ENCODE measurements at places on chromosomes 1 and 21.

- DNase-seq: no peak
These were observed 766 bp downstream of the CNIH3 start for GRCh38 chr1:224616756-224617409.

- DNase-seq: no peak
These were observed 23.1 kb downstream of the SLC35A3 start for GRCh38 chr1:99992760-99993467.

DNA sequence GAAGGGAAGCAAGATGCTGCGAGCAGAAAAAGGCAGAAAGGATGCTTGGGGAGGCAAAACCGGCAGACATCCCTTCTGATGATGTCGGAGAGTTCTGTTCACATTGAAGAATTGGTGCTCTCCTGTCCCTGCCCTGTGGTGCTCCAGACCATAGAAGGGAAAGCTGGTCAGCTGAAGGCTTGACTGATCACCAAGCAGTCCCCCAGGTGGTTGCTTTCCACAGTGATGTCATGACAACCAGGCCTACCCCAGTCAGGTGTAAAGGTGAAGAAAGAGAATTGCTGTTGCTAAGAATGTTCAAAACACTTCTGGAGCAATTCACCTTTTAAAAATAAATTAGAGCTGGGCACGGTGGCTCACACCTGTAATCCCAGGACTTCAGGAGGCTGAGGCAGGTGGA lies 59.5 kb downstream of the OPTC start:
- DNase-seq: no peak

- no peak for DNase-seq
These were observed 40.2 kb downstream of the SUSD4 start for GRCh38 chr1:223323491-223324484.

- DNase-seq: no peak
These were observed 3.7 kb downstream of the DMRTB1 start for GRCh38 chr1:53462769-53463501.

DNA sequence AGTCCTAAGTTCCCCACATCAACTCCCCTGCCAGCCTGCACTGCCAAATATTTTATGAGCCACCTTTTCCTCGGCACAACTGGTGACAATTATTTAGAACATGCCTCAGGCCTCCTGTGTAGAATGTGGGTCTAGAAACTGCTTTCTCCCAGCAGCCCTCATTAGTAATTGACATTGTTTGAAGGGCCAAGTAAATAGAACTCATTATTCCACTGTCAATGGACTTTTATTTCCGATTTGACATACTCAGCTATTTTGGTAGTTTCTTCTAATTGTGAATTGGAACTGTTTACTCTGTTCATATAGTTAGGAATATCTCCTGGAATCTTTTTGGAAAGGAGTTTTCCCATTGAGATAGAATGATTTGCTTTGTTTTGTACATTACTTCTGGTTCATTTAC lies 168.8 kb upstream of the L1TD1 start:
- no peak for DNase-seq

DNA sequence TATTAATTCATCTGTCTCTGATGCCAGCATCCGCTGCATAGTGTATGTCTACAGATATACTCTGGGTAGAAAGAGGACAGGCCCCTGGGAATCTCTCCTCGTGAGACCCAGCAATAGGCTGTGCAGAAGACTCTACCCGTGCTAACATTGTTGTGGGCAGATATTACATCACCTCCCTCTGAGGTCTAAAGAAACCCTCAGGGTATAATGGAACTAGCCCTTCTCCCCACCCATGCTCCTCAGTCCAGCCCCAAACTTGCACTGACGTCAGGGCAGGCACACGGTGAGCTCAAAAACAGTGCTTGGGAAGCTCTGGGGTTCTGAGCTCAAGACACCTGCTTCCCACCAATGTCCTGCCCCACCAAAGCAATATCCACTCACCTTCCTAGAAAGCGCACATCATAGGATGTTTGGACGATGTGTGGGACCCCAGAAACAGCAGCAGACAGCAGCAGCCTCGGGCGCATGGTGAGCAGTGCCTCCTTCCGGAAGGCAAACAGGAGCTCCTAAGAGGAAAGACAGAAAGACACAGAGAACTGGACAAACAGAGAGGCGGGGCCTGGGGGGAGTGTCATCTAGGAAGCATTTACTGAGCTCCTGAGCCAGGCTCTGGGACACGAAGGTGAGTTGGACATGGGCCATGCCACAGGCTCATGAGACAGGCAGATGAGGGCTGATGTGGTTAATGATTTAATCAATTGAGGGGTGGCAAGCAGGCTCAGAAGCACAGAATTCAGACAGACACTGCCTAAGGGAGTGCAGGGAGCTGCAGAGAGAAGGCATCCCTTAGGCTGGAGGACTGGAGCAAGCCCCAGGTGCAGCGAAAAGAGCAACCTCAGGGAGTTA lies 4.8 kb downstream of the OVGP1 start:
- no peak for DNase-seq

GRCh38 chr1:115090540-115090939 lies 1.2 kb upstream of the TSPAN2 start:
- DNase-seq: no peak

DNA sequence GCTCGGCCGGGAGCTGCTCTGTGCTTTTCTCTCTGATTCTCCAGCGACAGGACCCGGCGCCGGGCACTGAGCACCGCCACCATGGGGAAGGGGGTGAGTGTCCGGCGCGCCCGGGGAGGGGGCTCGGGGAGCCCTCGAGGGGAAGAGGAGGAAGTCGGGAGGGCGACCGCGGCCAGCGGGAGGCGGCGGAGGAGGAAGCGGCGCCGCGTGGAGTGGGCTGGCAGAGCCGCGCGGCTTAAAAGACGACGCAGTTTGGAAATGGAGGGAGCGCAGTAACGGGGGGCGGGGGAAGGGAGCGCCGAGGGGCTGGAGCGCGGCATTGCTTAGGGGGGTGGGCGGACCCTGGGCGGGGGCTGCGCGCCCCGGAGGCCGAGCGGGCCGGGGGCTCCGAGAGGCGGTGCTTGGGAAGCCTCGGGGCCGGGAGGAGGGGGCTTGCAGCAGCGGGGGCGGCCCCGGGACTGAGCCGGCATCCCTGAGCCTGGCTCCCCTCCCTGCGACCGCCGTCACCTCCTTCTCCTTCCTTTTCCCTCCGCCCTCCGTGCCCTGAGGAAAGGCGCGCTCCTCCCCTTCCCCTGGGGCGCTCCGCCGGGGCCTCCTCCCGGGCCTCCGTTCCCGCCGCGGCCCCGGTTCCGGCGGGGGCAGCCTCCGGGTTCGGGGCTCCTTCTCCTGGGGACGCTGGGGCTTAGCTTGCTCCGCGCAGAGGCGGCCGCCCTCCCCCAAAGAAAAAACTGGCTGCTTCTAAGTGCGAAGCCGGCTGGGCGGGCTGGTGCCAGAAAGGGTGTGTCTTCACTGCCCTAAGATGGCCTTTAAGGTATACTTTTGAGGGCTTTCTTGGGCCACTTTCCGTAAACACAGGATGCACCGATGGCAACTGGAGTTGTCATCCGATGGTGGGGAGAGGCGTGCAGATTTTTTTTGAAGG lies 648 bp downstream of the ATP1A1 start:
- DNase-seq: peak; percentile 45

DNA sequence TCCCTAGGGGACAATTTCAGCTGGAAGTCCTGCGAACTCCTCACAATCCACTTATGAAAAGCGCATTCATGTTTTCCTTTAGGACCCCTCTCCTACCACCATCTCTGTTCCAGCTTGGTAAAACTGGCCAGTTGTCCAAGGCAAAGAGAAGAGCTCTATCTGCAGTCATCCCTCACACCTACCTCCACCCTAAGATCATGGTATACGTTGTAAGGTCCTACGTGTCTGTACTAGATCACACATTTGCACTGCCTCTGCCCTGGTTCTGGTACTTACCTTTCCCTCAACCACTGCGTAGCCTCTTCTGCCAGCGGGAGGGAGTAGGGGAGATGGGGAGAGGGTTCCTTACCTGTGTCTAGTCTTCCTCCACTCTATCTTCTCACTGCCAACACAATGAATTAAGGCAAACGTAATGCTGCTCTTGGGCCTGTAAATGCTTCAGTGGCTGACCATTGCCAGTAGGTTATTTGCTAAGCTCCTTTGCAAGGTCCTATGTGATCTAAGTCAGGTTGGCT lies 739 bp upstream of the NUP133 start:
- DNase-seq: no peak

- no peak for DNase-seq
These were observed 105.6 kb downstream of the NTPCR start for GRCh38 chr1:233055879-233056641.

DNA sequence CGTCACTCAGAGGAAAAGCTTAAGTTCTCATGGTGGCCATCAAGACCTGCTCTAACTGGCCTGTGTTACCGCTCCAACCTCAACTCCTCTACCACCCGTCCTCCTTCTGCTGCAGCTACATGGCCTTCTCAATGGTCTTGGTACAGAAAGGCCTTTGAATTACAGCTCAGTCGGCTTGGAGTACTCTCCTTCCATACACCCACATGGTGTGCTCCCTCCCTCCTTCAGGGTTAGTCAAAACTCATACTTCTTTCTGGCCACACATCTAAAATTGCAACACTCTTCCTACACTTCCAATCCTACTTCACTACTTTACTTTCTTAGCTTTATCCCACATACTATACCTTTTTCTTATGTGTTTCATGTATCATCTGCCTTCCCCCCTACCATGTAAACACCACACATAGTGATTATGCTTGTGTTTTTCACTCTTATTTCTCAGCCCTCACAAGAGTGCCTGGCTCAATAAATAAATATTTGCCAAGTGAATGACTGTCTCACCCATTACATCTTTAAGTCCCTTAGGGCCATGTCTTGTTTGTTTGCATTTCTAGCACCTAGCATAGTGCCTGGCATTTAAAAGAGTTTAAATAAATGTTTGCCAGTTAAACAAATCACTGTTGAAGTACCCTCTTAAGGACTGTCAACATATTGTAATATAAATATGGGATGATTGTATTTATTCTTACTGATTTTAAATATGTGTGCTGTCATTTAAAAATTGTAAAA lies 37.6 kb upstream of the HMCN1 start:
- peak; percentile 51 for DNase-seq

- no peak for DNase-seq
These were observed 2.1 kb downstream of the ITGB2 start for GRCh38 chr21:44918581-44919033.

DNA sequence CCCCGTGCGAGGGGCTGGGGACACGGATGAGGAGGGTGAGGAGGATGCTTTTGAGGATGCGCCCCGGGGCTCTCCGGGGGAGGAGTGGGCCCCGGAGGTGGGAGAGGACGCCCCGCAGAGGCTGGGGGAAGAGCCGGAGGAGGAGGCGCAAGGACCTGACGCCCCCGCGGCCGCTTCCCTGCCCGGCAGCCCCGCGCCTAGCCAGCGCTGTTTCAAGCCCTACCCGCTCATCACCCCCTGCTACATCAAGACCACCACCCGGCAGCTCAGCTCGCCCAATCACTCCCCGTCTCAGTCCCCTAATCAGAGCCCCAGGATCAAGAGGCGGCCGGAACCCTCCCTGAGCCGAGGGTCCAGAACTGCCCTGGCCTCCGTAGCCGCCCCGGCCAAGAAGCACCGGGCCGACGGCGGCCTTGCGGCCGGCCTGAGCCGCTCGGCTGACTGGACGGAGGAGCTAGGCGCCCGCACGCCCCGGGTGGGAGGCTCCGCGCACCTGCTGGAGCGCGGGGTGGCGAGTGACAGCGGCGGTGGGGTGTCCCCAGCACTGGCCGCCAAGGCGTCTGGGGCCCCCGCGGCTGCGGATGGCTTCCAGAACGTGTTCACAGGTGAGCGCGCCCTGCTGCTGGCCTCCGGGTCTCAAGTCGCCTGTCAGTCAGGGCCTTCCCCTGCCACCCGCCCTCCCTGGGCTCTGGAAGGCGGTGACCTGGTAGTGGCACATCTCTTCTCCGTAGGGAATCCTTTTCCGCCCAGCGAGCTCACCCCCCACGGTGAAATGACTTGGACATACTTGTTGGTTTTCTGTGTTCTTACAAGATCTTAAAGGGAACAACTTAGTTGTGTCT lies 1.7 kb downstream of the FMN2 start:
- DNase-seq: no peak

DNA sequence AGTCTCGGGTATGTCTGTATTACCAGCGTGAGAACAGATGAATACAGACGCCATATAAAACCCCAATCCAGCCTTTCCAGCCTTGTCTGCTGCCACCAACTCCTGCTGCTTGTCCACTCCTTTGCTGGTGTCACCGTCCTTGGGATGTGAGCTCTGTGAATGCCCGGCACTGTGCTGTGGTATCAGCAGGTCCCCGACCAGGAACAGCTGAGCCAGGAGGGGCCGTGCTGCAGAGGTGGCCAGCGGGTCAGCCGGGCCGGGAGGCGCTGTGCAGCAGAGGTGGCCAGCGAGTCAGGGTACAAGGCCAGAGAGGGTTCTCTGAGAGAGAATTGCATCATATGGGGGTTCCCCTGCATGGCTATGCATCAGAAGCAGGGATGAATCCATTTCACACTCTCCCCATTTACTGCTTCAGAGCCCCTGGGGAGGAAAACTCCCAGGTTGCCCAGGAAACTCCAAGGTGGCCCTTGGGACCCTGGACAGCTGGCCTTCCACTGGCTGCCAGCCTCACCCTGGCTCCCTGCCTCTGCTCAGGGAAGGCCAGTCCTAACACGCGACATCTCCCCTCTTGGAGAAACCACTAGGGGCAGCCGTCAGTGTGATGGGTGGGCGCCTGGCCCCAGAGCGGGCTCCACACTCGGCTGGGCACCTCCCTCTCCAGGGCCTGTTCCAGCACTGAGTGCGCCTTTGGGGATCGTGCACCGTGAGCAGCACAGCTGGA lies 122.4 kb upstream of the COL6A1 start:
- DNase-seq: no peak

DNA sequence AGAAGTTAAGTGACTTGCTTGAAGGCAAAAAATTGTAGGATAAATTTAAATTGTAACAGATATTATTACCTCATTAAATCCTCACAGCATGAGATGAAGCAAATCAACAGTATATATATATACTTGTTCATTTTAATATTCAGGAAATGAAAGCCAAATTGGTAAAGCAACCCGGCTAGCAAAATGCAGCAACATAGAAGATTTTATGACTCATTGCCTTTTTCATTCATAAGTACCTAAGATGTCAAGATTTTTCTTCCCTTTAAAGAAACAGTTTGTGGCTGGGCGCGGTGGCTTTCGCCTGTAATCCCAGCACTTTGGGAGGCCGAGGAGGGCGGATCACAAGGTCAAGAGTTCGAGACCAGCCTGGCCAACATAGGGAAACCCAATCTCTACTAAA lies 190.5 kb upstream of the NRIP1 start:
- no peak for DNase-seq

GRCh38 chr1:5754817-5755551 lies 237.2 kb downstream of the NPHP4 start:
- no peak for DNase-seq

- DNase-seq: peak; percentile 33
These were observed 76.3 kb downstream of the NPHP4 start for GRCh38 chr1:5915587-5916571.

Data from NCI-H510A (cell line).